ENCODE measurements at places on chromosomes 11 and 22.

GRCh38 chr11:14044916-14045315, 82.4 kb downstream of the SPON1 start:
- no peak for DNase-seq

DNA sequence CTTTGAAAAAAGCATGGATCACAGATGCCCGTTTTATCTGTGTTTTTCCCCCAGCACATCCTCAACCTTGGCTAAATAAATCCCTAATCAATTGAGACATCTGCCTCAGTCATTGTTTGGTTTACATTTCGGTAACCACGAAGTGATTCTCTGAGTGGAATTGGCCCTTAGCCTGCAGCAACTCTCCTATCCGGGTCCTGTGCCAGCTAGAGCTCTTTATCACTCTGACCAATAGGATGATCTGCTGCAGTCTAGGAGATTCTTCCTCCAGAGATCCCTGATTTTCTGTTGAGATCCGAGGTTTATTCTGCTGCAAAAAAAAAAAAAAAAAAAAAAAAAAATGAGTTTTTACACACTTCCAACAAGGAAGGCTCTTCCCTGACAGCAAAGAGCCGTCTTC, 137.3 kb downstream of the KCNA4 start:
- no peak for DNase-seq

DNA sequence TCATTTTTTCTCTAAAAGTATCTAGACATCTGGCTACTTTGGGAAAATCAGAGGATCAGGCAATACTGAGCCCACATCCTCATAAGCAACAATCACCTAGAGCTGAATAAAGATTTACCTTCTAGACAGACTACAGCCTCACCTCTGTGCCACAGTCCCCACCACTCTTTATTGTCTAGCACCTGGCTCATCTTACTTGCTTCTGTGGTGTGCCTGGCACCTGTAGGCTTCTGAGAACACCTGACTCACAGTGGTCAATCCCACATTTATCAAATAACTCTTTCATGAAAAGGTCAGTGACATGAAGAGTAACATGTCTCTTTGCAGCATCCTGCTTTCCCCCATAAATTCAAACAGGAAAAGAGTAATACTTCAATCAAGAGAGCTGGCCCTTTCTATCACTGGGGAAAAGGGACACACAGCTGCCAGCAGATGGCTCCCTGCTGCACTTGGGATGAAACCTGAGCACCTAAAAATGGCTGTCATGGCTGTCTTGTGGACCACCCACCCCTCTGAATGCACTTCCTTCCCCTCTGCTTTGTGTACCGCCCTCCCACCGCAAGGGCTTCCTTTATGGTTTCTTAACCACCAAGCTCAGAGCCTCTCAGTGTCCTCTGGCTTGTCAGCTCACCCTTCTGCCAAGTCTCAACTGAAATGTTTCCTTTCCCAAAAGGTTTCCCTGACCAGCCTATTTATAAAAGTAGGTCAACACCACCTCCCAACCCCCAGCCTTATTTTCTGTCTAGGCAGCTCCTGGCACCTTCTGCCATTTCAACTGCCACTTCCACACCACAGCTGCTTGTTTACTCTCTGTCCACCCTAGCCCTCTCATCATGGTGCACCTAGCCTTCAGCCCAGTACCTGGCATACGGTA, 9.3 kb downstream of the TFIP11 start:
- DNase-seq = no peak

GRCh38 chr22:27512283-27512761, 289.2 kb downstream of the MN1 start:
- no peak for DNase-seq

GRCh38 chr11:133886029-133886428, 40.7 kb upstream of the SPATA19 start:
- no peak for DNase-seq

DNA sequence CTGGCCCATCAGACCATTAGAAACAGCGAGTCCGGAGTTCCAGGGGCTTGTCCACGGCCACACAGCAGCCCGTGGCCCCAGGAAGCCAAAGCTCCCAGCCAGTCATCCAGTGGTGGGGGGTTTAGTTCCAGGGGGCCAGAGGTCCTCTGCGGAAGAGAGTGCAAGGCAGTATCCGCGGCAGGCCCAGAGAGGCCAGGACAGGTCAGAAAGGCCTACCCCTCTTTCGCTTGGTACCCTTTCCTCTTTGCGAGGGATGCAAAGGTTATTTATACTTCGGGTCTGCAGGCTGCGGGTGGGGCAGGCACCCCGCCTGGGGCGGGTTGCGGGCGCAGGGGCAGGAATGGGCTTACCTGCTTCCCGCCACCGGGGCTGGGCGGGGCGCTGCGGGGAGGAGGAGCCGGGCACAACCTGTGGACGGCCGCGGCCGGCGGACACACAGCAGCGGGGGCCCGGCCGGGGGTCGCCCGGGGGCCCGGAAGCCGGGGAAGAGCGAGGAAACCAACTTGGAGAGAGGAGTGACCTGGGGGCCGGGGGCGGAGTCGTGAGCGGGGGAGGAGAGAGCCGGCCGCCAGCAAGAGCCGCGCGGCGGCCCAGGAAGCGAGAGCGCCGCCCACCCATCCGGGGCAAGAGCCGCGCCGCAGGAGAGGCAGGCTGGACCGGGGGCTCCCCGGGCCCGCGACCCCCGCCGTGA, at the start of gene SH3BP1:
SH3BP1 (plus strand) TSS at position 600 of the 691 bp plus-strand sequence. CDS start 119 bp downstream, outside the sequence.
- no peak for DNase-seq

- no peak for DNase-seq
Measured at GRCh38 chr22:18154821-18155390, 4.9 kb downstream of the USP18 start.

- no peak for DNase-seq
Measured at GRCh38 chr11:129699711-129700304, 115.8 kb upstream of the TMEM45B start.

DNA sequence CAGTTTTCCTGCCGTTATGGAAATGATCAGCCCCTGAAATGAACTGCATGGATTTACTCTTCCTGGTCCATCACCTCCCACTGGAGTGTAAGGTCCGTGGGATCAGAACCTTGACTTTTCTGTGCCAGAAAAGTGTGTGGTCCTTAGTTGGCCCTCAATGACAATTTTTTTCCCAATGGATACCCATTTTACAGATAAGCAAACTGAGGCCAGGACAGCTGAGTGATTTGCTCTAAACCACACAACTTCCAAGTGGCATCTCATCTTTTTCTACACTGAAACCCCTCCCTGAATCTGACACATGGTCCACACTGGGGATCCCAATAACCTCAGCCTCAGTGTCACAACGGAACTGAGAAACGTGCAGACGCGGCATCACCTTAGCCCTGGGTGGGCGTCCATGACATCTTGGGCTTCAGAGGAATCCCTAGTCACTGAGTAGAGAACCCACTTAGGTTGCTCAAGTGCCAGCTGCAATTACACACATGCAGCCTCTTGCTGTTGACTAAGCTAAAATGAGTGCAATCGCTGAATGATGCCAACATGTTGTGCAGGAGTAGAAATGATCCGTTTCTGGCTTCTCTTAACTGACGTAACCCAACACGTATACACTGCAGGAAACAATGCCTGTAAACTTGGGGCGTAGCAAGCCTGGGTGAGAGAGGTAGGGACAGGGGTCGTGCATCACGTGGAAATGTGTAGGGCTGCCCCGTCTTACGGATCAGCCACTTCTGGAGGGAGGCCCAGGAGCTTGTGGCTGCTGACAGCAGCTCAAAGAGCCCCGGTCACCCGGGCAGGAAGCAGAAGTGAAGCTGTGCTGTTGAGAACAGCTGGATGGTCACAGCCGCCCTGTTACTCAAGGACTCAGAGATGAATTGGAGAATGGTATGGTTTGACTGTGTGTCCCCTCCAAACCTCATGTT, 136.3 kb downstream of the SHANK2 start:
- no peak for DNase-seq
